ENCODE measurements at places on chromosomes 2 and 18. TPM values are rescaled to one million over a fixed set of nuclear protein-coding genes. Genes with fewer than 3 reads are reported as not detected.

GRCh38 chr18:13377496-13377895 is 158.9 kb downstream of the LDLRAD4 start:
- ATAC-seq, result no peak

DNA sequence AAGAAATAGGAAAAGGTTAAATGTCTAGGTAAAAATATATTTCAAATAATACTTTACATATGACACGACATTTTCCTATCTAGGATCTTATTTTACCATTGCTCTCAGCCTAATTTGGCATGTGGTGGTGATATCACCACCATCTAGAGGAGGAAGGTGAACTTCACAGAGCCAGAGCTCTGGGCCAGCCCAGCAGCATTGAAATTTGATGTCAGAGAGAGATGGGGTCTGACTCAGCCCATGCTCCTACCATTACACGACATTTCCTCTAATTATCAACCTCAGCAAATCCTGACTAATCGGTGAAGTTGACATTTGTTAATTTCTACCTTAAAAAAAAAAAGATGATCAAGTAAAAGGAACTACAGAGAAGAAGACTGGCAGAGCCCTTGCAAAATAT is 42.3 kb downstream of the LRRTM4 start:
- no peak for ATAC-seq

DNA sequence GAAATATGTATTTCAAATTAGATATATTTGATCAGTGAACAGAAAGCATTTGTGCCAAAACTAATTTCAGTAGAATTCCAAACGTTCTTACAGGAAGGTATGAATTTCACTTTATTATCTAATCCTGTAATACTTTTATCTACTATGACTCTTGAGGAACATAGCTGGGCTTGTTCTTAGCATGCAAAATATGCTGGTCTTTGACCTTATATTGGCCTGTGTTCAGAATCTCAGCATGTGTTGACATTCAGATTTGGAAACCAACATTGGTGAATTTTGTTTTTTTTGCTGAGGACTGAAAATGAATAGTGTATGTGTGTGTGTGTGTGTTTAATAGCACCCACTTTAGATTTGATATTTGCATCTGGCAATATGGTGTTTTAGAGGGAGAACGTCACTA is 112.2 kb downstream of the MEIS1 start:
- ATAC-seq, result no peak

DNA sequence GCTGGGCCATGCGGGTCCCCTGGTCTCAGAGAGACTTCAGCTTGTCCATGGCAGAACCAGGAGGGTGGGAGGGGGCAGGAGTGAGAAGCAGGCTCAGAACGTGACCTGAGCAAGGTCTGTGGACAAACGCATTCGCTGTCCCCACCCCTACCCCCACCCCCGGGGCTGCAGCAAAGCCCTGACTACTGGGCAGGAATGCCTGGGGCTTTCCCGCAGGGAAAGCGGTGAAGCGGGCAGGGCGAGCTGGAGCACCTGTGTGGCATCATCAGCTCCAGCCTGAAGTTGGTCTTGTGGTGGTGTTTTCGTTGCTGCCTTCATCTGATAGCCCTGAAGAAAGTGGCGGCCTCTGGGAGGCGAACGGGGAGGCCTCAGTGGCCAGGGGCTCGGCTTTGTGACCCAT is 26.1 kb upstream of the ALKAL2 start:
- ATAC-seq, result no peak

DNA sequence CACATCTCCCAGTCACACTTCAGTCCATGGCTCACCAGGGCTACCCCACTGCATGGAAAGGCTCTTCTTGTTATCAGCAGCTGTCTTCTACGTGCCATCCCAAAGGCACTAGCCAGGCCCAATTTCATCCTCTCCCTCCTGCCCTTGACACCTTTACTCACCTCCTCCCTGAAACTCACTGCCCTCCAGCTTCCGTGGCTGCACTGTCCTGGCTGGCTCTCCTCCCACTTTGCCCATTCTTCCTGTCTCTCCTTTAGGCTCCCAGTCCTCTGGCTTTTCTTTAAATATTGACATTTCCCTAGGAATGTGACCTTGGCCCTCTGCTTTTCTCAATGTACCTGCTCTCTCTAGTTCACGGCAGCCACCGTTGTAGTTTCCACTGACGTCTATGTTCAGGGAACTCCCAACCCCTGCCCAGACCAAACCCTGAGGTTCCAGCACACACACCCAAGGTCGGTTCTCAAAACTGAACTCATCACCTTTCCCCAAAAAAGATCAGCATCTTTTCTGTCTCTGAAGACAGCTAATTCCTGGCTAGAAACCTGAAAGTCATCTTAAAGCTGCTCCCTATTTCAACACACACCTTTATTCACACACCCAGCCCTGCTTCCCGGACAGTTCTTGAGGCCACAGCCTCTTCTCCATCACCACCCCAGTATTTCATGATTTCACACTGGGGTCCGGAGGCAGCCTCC is 36.7 kb downstream of the WDFY1 start:
- ATAC-seq, result no peak

- no peak for ATAC-seq
Observed at GRCh38 chr18:11975723-11976122, 5.6 kb upstream of the IMPA2 start.

DNA sequence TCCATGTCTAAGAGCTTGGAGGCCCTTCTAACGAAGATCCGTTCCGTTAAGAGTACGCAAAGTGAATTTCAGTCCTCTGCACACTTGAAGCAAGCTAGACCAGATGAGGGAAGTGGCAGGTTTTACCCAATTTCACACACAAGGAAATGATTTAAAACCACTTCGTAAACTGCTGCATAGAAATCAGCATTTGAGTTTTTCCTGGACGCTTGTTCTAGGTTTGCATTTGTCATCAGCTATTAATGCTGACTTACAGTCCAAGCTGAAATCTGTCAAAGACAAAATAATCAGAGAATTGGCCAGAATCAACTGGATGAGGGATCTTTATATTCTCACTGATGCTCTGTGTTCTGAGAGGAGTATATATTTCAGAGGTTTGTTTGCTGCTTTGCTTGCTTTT is 117.6 kb upstream of the RASGRP3 start:
- ATAC-seq, result no peak

- no peak for ATAC-seq
Observed at GRCh38 chr18:1062588-1062987, 157.9 kb downstream of the ADCYAP1 start.

- ATAC-seq, result no peak
Observed at GRCh38 chr2:54864096-54864495, 140.6 kb downstream of the EML6 start.

DNA sequence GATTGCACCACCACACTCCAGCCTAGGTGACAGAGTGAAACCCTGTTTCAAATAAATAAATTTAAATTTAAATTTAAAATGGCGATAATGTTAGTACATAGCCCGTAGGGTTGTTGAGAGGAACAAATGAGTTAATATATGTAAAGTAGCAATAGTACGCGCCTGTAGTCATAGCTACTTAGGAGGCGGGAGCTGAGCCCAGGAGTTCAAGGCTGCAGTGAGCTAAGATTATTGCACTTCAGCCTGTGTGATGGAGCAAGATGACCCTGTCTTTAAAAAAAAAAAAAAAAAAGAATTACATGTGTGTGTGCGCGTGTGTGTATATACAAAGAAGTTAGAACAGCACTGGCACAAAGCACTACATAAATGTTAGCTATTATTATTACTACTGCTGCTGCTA is 117.4 kb upstream of the ARL5A start:
- ATAC-seq, result no peak

- peak; percentile 63 for ATAC-seq
Observed at GRCh38 chr2:636641-637405, 40.4 kb downstream of the TMEM18 start.

DNA sequence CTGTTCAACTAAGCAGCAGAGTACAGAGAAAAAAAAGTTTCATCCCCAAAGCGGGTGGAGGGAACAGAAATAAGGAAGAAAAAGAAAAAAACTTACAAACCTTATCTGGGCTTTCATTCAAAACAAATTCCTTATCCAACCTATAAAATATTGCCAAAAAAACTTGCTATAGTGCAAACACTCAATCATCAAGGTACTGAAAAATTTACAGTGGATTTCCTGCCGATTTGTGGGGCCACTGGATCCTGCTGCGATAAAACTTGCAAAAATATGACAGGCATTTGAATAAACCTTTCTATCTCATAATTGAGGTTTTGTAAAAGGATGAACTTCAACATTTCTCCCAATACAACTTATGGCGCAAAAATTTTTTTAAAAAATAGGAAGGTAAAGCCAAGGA is 77.0 kb downstream of the ZNF521 start:
- ATAC-seq, result no peak

DNA sequence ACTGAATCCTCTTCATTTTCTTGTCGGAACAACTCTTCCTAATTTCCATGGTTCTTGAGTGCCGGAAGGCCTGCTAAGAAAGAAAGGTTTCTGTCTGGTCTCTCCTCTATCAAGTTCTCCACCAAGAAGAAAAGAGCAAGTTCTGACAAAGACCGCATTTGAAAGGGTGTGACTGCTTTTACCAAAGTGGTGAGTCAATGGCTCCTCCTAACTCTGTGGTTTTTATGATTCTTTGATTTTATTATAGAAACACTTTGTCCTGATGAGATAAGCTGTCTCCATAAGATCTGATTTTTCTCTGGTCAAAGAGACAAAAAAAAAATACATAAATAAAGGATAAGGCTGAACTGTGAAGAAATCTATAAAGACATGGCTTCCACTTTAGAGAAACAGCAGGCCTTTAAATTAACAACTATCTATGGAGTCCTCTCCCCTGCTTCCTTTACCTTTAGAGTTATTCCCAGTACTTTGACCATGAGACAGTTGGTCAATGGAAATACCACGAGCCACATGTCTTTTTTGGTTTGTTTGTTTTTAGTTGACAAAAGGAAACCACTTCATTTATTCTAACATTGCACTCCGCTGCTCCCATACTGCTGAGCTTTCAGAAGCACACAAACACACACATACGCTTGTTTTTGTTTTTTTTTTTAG is 67.7 kb downstream of the REL start:
- ATAC-seq, result peak; percentile 90

DNA sequence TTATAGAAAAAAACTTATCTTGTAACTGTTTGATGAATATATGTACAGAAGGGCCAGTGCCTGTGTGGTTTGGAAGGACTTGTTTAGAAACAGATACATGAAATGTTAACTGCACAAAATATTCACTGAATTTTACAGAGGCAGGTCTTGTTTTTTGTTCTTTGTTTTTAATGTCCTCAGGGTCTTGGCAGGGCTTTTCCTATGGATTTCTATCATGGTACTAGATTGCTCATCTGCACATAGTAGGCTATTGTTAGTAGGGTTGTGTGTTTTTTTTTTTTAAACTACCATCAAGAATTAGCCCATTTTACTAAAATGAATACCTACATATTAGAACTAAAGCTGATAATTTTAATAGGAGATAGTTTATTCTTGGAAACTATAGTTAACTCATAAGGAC is 3.5 kb downstream of the CABYR start:
- no peak for ATAC-seq

DNA sequence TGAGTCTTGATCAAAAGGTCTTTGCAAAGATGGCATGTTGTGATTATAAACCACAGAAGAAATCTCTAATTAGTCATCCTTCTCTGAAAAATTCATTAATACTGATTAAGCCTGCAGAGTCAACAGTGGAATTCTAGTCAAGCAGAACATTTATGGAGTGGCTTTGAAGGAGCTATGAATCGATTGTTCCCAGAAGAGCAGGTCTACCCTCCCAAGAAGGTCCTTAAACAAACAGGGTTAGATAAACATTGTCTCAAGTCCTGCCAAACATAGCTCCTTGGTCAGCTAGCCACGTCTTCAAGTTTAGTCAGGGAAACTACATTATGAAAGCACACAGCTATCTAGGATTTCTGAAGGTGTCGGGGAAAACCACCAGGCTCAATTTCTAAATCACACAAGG is 88.9 kb downstream of the ITGA4 start:
- ATAC-seq, result no peak

- ATAC-seq, result peak; percentile 57
Observed at GRCh38 chr2:10741139-10741538, 19.7 kb downstream of the ATP6V1C2 start.

GRCh38 chr18:79540904-79541282 is 138.7 kb upstream of the CTDP1 start:
- peak; percentile 24 for ATAC-seq

- no peak for ATAC-seq
Observed at GRCh38 chr18:10391506-10391905, 62.9 kb upstream of the APCDD1 start.

- peak; percentile 68 for ATAC-seq
Observed at GRCh38 chr2:19801367-19802080, 100.3 kb downstream of the TTC32 start.

DNA sequence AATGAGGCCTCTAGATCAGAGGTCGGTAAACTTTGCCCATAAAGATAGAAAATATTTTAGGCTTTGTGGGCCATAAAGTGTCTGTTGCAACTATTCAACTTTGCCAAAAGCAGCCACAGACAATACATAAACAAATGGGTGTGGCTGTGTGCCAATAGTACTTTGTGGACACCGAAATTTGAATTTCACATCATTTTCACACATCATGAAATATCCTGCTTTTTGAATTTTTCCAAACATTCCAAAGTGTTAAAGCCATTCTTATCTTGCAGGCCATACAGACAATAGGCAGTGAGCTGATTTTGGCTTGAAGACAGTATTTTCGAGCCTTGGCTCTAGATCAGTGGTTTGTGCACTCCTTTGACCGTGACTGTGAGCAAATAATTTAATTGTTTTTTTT is 51.1 kb upstream of the EPC2 start:
- no peak for ATAC-seq

GRCh38 chr2:33033606-33034081 is 86.9 kb downstream of the LTBP1 start:
- peak; percentile 69 for ATAC-seq

GRCh38 chr2:229921101-229921891 is 513 bp downstream of the TRIP12 start:
- peak; percentile 55 for ATAC-seq

- no peak for ATAC-seq
Observed at GRCh38 chr2:9099341-9099751, 95.9 kb upstream of the MBOAT2 start.

DNA sequence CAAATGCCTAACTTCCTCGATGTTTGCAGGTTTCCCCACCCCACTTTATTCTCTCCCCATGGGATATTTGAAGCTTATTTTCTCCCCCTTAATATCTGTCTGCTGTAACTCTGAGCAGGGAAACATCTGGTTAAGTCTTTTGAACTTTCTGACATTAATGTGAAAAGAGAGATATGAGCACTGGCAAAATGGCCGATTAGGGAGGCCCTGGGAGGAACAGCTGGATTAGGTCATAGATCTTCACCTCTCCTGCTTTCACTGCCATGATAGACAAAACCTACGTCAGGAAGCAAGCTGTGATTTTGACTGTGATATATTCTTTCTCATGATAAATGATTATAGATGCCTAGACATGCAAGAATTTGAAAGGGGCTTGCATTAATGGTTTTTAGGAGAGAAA is 43.6 kb downstream of the LYPD6B start:
- no peak for ATAC-seq

- no peak for ATAC-seq
Observed at GRCh38 chr18:6370410-6370809, 44.3 kb downstream of the L3MBTL4 start.

The FAM124B gene
- 0.36 TPM for total RNA-seq

The MC4R gene
- total RNA-seq, result not detected

The GDF7 gene
- total RNA-seq, result 0.32 TPM

The RRM2 gene
- total RNA-seq, result 66.4 TPM

The RAB6C gene
- not detected for total RNA-seq

The CHAC2 gene
- 4.8 TPM for total RNA-seq

The GALR1 gene
- total RNA-seq, result not detected

The GAREM1 gene
- total RNA-seq, result 22.9 TPM

The IL1F10 gene
- total RNA-seq, result not detected

All from esophagus mucosa (tissue), 1 donor.